Neuronal stem cell (in vitro differentiated cells): ENCODE measurements at places on chromosomes 12 and 14.

- H3K27me3 ChIP-seq: no peaks in the 10 kb centered on the region
- DNase-seq: peak; percentile 81
- H3K27ac ChIP-seq: peak within 1 kb of the TSS; percentile 84
- H3K4me3 ChIP-seq: peak within 1 kb of the TSS; percentile 87
- peaks cover 15% of the 10 kb centered on the region for H3K4me1 ChIP-seq
Measured at GRCh38 chr14:69879175-69880043, at the start of gene SMOC1. Gene SMOC1 (plus strand): TSS chr14:69879416. CDS start chr14:69879679, 263 bp downstream.

DNA sequence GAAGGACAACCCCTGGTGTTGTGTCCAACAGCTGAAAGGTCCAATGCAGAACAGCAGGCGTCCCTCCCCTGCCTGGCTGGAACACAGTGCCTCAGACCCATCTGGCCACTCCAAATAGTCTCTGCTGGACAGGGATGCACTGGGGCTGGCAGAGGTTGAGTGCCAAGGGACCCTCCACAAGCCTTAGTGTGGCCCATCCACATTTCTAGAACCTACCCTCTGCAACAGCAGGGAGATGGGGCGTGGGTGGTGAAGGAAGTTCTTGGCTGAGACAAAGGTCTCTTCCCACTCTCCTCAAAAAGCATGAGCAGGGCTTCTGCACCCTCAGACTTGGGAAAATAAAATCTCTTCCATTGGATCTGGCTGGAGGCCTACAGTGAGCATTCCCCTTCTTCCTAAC, 36.5 kb downstream of the LTBP2 start:
- H3K27me3 ChIP-seq: no peaks in the 10 kb centered on the region
- DNase-seq: no peak
- H3K36me3 ChIP-seq: no peaks in the 10 kb centered on the region
- H3K4me1 ChIP-seq: peaks cover 17% of the 10 kb centered on the region
- no peak overlapping the region for H3K4me3 ChIP-seq
- H3K27ac ChIP-seq: no peak overlapping the region

DNA sequence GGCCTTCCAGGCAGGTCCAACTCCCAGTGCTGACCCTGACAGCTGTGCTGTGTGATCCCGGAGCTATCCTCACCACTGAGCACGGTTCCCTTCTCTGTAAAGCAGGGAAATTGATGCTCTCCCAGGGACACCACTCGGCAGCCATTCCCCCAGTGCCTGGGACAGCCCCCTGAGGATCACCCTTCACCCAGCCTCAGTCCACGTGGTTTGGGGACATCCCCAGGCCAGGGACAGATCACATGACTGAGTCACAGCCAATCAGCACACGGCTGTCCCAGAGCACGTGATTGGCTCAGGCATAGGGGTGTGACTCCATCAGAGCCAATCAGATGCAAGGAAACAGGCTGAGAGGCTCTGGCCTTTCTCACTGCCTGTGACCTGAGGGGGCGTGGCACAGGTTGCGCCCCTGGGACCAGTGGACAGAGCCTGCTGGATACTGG, 68.8 kb upstream of the SFSWAP start:
- DNase-seq: no peak
- H3K4me3 ChIP-seq: no peak overlapping the region
- no peak overlapping the region for H3K27ac ChIP-seq
- H3K27me3 ChIP-seq: no peaks in the 10 kb centered on the region

DNA sequence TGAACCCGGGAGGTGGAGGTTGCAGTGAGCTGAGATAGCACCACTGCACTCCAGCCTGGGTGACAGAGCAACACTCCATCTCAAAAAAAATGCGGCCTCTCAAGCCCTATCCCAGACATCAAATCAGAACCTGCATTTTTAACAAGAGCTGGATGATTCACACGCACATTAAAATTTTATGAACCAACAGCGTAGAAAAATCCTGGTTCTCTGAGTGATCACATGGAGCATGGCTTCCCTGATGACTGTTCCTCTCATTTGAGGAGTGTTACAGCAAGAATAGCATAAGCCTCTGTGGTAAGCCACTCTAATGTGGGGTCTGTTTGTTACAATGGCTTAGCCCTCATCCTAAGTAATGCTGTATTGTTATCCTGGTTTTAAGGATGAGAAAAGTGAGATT, 163.6 kb downstream of the BRMS1L start:
- H3K36me3 ChIP-seq: no peaks in the 10 kb centered on the region
- H3K4me3 ChIP-seq: no peak overlapping the region
- no peak for DNase-seq

DNA sequence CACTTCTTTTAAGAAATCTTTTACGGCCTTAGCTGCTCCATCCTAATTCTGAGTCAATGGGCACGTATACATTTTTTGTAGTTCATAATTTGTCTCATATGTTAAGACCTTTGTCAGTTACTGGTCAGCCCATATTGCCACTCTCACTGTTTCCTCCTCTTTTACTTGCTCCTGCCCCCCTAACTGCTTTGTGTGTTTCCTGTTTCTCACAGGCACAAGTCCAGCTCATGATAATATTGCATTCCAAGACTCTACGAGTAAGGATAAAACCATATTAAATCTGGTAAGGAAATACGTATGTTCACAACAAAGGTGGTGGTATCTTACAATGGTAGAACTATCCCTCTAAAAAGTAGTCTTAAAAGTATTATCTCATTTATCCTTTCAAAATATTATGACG, 111.7 kb downstream of the DNAI7 start:
- H3K36me3 ChIP-seq: no peaks in the 10 kb centered on the region
- no peak for DNase-seq

DNA sequence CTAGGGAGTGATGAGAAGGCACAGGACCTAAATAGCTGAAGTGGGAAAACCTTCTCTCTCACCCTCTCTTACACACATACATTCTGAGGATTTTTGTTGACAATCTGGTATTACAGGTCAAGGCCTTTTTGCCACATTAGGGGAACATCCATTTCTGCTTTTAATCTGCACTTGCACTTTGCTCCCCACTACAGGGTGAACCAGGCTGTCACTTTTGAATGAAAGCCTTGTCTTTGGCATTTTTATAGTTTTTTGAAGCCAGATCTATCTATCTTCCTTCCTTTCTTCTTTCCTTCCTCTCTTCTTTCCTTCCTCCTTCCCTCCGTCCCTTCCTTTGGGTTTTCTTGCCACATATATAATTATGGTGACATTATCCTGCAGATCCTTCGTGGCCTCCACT, 165.9 kb upstream of the OTX2 start:
- H3K36me3 ChIP-seq: no peaks in the 10 kb centered on the region
- H3K27me3 ChIP-seq: no peaks in the 10 kb centered on the region
- H3K27ac ChIP-seq: no peak overlapping the region
- DNase-seq: no peak

GRCh38 chr12:94721173-94721572, 70.8 kb upstream of the TMCC3 start:
- H3K4me1 ChIP-seq: no peaks in the 10 kb centered on the region
- no peak overlapping the region for H3K4me3 ChIP-seq
- DNase-seq: no peak

DNA sequence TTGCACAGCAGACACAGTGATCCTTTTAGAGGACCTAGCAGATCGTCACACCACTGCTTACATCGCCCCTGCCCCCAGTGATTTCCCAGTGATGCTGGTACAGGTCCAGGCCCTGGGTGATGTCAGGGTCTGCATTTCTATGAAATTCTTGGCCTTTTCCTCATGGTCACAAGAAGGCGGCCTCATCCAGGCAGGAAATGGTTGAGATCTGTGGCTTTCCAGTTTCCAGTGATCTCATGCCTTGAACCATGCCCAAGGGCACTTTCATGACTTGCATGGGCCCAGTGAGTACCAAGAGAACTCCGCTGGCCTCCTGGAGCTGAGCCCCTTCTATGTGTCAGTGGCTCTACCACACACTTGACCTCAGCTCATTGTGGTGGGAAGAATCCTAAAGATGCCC, 41.9 kb upstream of the BDKRB2 start:
- no peak overlapping the region for H3K27ac ChIP-seq
- no peaks in the 10 kb centered on the region for H3K27me3 ChIP-seq
- no peaks in the 10 kb centered on the region for H3K4me1 ChIP-seq
- H3K36me3 ChIP-seq: no peaks in the 10 kb centered on the region
- DNase-seq: no peak
- H3K4me3 ChIP-seq: no peak overlapping the region

GRCh38 chr12:29053567-29053966, 95.5 kb upstream of the FAR2 start:
- no peak for DNase-seq
- H3K27ac ChIP-seq: no peak overlapping the region
- H3K4me1 ChIP-seq: no peaks in the 10 kb centered on the region
- H3K4me3 ChIP-seq: no peak overlapping the region
- no peaks in the 10 kb centered on the region for H3K36me3 ChIP-seq

- H3K4me3 ChIP-seq: no peak overlapping the region
- no peaks in the 10 kb centered on the region for H3K27me3 ChIP-seq
- no peaks in the 10 kb centered on the region for H3K36me3 ChIP-seq
Measured at GRCh38 chr12:15688202-15688736, 100.9 kb downstream of the EPS8 start.

DNA sequence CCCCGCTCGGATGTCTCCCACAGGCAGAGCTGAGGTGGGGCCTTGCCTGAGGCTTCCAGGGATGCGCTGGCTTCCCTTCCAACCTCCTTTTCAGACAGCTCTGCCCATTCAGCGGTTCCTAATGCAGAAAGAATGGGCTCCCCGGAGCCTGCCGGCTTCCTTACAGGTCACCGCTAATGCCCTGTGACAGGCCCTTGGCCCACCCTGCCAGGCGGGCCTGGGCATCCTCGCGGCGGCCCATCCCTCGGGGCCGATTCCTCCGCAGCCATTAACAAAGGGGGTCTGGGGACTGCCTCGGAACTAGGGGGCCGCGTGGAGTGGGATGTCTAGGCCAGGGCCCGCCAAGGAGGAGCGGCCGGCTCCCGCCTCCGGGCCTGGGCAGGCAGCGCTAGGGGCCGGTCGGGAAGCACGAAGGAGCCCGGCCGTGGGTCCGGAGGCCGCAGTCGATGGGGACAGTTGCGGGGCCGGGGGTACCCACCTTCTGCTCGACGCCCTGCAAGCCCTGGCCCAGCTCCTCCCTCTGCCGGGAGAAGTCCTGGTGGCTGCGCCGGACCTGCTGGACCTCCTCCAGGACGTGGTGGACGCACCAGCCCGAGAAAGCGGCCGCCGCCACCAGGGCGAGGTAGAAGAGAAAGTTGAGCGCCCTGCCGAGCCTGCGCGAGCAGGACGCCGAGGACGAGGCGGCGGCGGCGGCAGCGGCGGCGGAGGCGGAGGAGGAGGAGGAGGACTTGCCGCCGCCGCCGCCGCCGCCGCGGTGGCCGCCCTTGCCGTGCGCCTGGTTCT, 738 bp downstream of the CKAP4 start:
- H3K36me3 ChIP-seq: peaks cover 13% of the 10 kb centered on the region
- H3K4me3 ChIP-seq: peak overlapping the region; percentile 91
- H3K27ac ChIP-seq: peak overlapping the region; percentile 81
- peak; percentile 59 for DNase-seq
- no peaks in the 10 kb centered on the region for H3K27me3 ChIP-seq
